Lung (tissue), 17 donors: ENCODE measurements at places on chromosomes 2 and 18. TPM values are rescaled to one million over a fixed set of nuclear protein-coding genes. Genes with fewer than 3 reads are reported as not detected.

The RGPD6 gene
- 129 TPM for total RNA-seq

The NLRC4 gene
- 15.3 TPM for total RNA-seq

The HDAC4 gene
- total RNA-seq = 29.2 TPM

The CNTNAP5 gene
- 0.06 TPM for total RNA-seq

The HOXD10 gene
- total RNA-seq = not detected

DNA sequence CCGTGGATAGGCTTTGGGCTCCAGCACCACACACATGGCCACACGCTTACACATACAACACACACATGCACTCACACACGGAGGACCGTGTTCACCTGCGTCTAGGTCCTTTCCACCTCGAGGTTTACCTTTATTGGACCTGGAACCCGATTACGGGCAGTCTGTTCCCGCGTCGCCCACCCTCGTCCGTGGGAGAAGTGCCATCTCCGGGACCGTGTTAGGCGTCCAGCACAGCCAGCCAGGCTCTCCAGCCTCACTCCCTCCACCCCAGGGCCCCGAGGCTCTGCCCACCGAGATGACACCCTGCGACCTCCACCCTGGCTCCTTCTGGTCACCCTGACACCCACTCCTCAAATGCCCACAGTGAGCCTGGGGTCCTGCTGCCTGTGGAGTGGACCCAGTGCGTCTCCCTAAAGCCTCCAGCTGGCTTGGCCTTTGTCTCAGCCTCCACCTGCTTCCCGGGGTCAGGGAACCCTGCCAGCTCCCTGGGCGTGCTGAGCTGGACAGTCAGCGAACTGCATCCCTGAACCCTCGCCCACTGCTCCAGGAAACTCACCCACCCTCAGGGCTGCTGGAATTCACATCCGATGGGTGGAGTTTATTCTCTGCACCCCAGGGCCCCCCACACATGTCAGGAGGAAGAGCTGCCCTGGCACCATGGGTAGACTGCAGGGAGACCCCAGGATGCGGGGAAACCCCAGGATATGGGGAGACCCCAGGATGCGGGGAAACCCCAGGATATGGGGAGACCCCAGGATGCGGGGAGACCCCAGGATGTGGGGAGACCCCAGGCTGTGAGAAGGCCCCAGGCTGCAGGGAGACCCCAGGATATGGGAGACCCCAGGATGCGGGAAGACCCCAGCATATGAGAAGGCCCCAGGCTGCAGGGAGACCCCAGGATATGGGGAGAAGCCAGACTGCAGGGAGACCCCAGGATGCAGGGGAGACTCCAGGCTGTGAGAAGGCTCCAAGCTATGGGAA, 33.0 kb downstream of the ADI1 start:
- no peak for DNase-seq
- no peaks in the 10 kb centered on the region for H3K27me3 ChIP-seq
- no peaks in the 10 kb centered on the region for H3K36me3 ChIP-seq
- H3K4me3 ChIP-seq = no peak overlapping the region
- H3K4me1 ChIP-seq = peaks cover 4% of the 10 kb centered on the region
- no peak overlapping the region for H3K27ac ChIP-seq

DNA sequence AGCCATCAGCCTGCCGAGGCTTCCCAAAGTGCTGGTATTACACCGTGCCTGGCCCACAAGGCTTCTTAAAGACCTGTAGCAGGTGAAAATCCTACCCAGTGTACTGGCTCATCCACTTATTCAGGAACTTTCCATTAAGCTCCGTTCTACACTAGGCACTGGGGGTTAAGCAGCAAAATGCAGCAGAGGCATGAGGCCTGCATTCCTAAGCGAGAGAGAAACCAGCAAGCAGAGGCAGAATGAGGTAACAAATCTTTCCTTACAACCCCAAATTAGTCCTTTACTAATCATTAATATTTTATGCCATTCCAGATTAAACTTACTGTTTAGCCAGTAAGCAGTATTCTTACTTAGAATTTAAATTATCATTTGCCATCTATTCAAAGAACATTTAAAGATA, 32.8 kb downstream of the UXS1 start:
- H3K36me3 ChIP-seq = peaks cover 28% of the 10 kb centered on the region
- no peaks in the 10 kb centered on the region for H3K4me1 ChIP-seq
- no peaks in the 10 kb centered on the region for H3K27me3 ChIP-seq
- H3K27ac ChIP-seq = no peak overlapping the region
- no peak for DNase-seq

DNA sequence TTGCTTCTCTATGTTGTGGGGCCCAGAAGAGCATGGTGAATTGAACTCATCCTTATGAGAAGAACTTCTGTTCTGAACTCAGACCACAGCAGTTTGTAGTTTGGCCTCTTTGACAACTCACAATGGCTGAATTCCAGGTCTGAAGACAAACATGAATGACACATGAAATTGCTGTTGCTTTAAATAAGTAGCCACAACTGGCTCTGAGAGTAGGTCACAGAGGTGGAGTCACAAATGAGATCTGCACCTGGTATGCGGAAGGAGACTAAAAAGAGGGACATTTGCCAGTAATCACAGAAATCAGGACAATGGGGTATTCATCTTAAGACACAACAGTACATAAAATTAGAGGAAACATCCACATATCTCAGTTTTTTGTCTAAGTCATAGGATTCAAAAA, 290.3 kb upstream of the MMADHC start:
- H3K27ac ChIP-seq = no peak overlapping the region
- no peaks in the 10 kb centered on the region for H3K4me1 ChIP-seq
- no peak for DNase-seq
- no peaks in the 10 kb centered on the region for H3K36me3 ChIP-seq
- no peaks in the 10 kb centered on the region for H3K27me3 ChIP-seq
- H3K4me3 ChIP-seq = no peak overlapping the region

DNA sequence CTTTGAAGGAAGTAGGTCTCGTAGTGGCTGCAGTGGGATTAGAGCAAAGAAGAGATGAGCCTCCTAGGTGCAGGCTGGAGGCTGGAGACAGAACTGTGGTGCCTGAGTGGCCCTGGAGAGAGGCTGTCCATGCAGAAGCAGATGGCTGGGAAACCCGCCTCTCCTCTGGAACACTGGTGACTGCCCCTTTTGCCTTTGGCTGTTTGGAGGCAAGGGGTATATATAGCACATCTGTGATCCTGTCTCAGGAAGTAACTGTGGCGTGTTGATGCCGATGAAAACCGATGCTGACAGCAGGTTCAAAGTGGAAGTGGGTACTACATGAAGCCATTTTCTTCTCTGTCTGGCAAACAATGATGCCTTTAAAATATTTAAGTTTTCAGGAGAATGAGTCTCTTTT, 43.5 kb downstream of the SLC9A2 start:
- no peak overlapping the region for H3K4me3 ChIP-seq
- H3K4me1 ChIP-seq = no peaks in the 10 kb centered on the region
- no peaks in the 10 kb centered on the region for H3K27me3 ChIP-seq
- no peaks in the 10 kb centered on the region for H3K36me3 ChIP-seq
- DNase-seq = no peak
- H3K27ac ChIP-seq = no peak overlapping the region

GRCh38 chr2:149057401-149057800, 18.9 kb downstream of the LYPD6B start:
- DNase-seq = no peak
- H3K4me3 ChIP-seq = no peak overlapping the region
- H3K27me3 ChIP-seq = no peaks in the 10 kb centered on the region
- no peak overlapping the region for H3K27ac ChIP-seq
- H3K4me1 ChIP-seq = peaks cover 15% of the 10 kb centered on the region

- H3K4me1 ChIP-seq = no peaks in the 10 kb centered on the region
- no peaks in the 10 kb centered on the region for H3K27me3 ChIP-seq
- H3K36me3 ChIP-seq = peaks cover 5% of the 10 kb centered on the region
Measured at GRCh38 chr2:20723543-20723942, 56.6 kb downstream of the GDF7 start.

- no peak overlapping the region for H3K27ac ChIP-seq
- no peaks in the 10 kb centered on the region for H3K4me1 ChIP-seq
- DNase-seq = no peak
- no peaks in the 10 kb centered on the region for H3K27me3 ChIP-seq
- no peaks in the 10 kb centered on the region for H3K36me3 ChIP-seq
- no peak overlapping the region for H3K4me3 ChIP-seq
Measured at GRCh38 chr2:41540272-41540998, 507.4 kb upstream of the PKDCC start.

DNA sequence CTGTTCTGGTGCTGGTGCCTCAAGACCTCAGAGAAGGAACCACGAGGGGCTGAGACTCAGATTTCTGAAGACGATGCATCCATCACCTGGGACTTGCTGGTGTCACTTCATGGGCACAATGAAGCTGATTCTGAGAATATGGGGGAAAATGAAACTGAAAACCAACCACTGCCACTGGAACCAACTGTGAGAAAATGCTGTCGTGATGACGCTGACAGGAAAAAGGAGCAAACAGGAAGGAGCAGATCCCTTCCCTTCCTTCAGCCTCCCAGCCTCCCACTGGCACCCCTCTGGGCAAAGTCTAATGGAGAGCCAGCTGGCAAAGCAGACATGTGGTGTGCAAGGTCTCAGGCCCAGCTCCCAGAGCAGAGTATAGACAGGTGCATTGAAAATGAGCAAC, 109.7 kb downstream of the FOXI3 start:
- H3K27ac ChIP-seq = no peak overlapping the region
- DNase-seq = no peak
- no peaks in the 10 kb centered on the region for H3K27me3 ChIP-seq

DNA sequence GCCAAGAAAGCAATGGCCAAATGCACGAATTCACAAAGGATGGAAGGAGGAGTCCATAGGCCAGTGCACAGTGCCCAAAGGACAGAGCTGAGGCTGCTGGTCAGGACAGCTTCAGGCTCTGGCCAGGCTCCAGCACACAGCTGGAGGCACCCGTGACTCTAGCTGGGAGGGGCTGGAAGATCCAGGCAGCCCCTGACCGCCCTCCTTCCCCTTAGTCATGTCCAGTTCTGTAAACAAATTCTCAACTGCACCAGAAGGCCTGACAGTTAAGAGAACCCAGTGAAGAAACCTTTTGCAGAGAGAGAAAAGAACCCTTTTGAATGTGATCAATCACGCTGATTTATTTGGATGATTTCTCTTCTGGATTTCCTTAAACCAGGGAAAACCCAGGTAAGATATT, 7.7 kb upstream of the YWHAQ start:
- H3K27ac ChIP-seq = no peak overlapping the region
- H3K27me3 ChIP-seq = no peaks in the 10 kb centered on the region
- H3K36me3 ChIP-seq = no peaks in the 10 kb centered on the region
- peak; percentile 88 for DNase-seq
